ENCODE measurements at places on chromosomes 5 and 9.
A peak's percentile ranks its signal among the peaks of the same experiment; 100 is the strongest.

DNA sequence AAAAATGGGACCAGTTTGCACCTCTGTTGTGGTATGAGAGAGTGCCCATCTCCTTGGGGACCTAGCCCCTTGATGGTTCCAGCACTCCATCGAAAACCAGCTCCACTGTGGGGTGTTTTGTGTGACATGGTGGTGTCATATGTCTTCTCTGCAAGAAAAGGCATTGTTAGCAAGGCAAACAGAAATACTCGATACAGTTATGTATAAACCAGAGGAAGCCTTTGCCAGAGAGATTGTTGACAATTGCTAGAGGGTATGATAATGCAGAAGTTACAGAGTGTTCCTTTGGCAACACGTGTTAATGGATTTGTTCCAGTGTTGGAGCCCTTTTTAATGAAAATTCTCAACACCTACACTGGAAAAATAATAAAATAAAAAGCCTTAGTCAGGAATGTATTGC lies 270.4 kb upstream of the DMRT1 start:
- DNase-seq, result no peak

DNA sequence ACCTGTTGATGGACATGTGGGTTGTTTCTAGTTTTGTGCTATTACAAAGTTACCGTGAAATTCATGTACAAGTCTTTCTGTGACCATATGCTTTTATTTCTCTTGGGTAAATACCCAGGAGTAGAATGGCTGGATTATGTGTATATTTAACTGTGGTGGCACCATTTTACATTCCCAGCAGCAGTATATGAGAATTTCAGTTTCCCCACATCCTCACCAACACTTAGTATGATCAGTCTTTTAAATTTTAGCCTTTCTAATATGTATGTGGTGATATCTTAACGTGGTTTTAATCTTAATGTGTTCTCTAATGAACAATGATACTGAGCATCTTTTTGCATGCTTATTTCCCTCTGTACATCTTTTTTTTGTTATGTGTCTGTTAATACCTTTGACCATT lies 36.6 kb downstream of the GALNT10 start:
- DNase-seq, result no peak

- no peak for DNase-seq
Measured at GRCh38 chr5:177212242-177212641, 78.7 kb downstream of the NSD1 start.

DNA sequence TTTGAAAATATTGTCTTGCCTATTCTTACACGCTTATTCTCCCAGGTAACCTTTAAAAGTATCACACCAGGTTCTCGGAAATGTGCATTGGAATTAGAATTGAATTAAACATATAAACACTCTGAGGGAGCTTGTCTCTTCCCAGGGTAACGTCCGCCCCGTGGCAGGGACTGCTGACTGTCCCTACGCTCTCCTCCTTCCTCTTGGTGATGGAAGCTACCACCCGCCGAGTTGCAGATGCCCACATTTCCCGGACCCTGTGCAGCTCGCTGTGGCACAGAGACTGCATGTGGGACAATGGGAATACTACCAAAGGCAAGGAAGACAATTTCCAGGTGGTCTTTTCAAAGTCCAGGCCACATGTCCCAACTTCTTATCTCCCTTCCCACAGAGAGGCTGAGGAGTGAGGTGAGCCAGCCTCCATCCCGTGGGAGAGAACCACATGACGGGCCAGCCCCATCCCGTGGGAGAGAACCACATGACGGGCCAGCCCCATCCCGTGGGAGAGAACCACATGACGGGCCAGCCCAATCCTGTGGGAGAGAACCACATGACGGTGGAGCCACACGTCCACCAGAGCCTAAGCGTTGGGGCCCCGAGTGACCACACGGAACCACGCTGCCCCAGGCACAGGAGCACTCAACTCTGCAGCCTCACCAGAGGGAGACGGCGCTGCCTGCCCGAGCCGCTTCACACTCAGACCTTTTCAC lies 249.4 kb upstream of the IRX1 start:
- no peak for DNase-seq

GRCh38 chr9:95935861-95936578 lies 60.5 kb downstream of the ERCC6L2 start:
- DNase-seq, result no peak

- no peak for DNase-seq
Measured at GRCh38 chr5:77957-78804, 13.8 kb upstream of the PLEKHG4B start.

GRCh38 chr9:33676746-33677505 lies 118.4 kb upstream of the PRSS3 start:
- peak; percentile 46 for DNase-seq

GRCh38 chr5:127959152-127959764 lies 124.3 kb upstream of the SLC12A2 start:
- peak; percentile 58 for DNase-seq

- no peak for DNase-seq
Measured at GRCh38 chr9:124262649-124262972, 4.9 kb downstream of the NEK6 start.

DNA sequence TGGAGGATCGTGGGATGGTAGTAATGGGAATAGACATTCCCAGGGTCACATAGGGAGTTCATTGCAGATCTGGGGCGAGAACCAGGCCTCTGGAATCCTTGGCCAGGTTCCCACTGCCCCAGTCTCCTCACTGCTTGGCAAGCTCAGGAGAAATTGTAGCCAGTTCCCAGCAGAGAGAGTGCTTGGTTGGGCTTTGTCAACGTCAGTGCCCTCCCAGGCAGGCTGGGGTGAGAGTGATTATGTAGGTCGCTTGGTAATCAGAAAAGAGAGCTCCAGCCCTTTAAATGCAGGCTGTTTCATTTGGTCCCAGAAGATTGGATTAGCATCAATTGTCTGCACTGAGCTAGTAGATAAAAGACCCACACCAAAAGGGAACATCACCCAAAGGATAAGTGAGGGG lies 51.8 kb upstream of the GALNT10 start:
- DNase-seq, result no peak

GRCh38 chr9:134223091-134223490 lies 58.7 kb upstream of the RNU6ATAC start:
- no peak for DNase-seq

Data from lower lobe of right lung (tissue), 2 donors.